ENCODE measurements at places on chromosomes 3 and 15.

GRCh38 chr3:132464066-132464465, 46.8 kb downstream of the DNAJC13 start:
- peak; percentile 43 for DNase-seq

DNA sequence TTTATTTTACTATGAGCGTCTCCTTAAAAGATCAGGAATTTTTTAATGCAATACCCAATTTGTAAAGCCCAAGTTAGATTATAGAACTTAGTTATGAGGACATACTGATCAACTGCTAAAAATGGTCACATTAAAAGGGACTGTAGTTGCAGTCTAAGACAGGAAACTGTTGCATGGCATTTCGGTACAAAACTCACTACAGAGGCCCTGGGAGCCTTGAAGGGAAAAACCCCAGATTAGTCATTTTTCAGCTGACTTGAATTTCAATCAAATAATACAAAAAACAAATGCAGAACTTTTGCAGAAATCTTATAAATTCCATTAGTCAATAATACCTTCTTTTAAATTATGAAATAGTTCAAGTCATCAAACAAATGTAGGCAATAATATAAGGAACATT, 6.9 kb upstream of the PTX3 start:
- peak; percentile 50 for DNase-seq

GRCh38 chr3:45782381-45782780, 14.0 kb downstream of the SLC6A20 start:
- DNase-seq = no peak

- DNase-seq = peak; percentile 36
Observed at GRCh38 chr3:191065181-191065805, 133.7 kb upstream of the OSTN start.

DNA sequence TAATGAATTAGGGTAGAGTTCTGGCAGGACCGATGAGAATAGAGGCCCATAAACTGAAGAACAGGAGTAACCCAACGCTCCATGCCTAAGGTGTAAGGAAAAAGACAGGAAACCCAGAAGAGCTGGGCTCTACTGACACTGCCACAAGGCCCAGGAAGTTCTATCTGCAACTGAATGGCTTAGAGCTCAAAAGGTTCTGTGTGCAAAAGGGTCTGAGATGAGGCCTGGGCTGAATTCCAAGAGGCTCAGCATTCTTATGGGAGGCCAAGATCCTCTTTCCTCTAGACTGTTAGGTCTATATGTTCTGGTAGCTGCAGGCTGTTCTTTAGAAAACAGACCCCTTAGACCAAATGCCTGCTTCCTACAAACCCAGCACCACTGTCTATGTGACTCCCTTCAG, 30.5 kb upstream of the PRSS50 start:
- no peak for DNase-seq

DNA sequence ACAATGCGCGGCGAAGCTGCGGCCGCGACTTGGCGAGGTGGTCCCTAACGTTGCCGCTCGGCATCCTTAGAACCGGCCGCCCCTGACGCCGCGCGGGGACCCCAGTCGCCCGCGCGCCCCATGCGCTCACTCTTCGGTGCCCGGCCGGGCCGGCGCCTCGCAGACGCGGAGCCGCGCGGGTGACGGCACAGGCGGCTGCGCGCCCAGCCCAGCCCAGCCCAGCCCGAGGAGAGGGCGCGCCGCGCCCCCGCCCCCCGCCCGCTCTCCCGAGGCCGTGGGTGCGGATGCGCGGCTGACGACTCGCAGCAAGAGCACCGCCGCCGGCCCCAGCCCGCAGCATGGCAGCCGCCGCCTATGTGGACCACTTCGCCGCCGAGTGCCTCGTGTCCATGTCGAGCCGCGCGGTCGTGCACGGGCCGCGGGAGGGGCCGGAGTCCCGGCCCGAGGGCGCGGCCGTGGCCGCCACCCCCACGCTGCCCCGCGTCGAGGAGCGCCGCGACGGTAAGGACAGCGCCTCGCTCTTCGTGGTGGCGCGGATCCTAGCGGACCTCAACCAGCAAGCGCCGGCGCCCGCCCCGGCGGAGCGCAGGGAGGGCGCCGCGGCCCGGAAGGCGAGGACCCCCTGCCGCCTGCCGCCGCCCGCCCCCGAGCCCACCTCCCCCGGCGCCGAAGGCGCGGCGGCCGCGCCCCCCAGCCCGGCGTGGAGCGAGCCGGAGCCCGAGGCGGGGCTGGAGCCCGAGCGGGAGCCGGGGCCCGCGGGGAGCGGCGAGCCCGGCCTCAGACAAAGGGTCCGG, 437 bp downstream of the KLF13 start:
- peak; percentile 61 for DNase-seq

DNA sequence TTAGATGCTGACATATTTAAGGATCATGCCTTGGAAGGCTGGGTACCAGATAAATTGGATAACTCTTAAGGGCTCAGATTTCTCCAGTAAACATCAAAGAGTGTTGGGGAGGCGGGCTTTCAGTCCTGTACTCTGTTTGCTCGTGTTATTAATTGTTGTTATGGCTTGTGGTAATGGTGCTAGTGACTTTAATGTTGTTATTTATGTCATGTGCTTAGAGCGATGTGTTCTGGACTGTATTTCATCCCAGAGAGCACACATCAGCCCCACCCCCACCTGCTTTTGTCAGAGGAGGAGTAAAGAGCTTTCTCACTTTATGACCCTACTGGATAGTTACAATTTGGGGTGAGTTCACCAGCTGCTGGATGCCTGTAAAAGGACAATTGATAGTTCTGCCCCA, 386.3 kb downstream of the EPHB1 start:
- DNase-seq = no peak

DNA sequence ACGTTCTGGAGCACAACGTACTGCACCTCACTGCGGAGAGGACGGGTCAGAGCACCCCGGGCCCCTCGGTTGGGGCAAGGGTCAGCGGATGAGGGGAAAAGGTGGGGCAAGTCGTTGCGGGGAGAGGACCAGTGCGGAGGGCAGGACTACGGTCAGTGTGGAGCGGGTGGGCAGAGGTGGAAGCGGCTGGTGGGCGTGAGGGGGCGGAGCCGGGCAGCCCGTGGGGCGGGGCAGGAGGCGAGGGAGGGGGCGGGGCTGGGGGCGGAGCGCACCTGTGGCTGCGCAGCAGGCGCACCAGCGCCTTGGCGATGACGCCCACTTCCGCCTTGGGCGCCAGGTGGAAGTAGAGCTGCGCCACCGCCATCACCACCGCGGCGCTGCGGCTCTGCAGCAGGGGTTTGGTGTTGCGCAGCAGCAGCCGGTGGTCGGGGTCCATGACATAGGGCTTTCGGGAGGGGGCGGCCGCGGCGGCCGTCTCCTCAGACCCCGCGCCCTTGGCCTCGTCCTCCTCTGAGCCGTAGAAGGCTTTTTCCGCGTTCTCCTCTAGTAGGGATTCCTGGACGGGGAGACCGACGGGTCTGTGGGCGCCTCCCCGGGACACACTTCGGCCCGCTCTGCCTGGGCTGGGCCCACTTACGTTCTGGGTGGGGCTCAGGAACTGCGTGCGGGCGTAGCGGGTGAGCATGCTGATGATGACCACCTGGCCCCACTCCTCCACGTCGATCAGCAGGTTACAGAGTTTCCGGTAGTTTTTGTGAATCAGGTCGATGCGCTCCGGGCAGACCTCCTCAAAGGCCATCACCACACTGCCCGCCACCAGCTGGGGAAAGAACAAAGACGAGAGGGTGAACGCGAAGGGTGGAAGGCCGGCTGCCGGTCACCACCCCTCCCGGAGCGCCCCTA, 29.2 kb downstream of the AP3B2 start:
- DNase-seq = no peak

- no peak for DNase-seq
Observed at GRCh38 chr3:49316696-49317457, 23.0 kb downstream of the USP4 start.

DNA sequence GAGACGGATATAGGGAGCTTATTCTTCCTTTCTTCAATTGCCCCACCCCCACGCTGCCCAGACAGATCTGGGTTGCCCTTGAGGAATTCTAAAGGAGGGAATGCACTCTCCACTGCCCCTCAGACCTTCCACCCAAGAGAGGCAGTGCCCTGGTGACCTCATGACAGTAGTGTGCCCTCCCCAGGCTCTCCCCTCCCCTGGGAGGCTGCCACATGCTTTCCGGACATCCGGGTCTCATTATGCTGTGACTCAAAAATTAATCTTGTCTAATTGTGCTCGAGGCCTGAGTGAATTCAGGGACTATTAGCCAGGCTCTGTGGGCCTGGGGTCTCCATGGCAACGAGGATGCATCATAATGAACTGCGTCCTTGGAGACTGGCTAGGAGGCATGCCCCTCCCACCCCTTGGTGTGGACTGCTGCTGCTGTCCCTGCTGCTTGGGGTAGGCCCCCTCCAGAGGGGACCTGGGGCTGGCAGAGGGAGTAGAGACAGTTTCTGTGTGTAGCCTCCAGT, 20.8 kb downstream of the CORO2B start:
- peak; percentile 72 for DNase-seq

- DNase-seq = peak; percentile 14
Observed at GRCh38 chr3:112132975-112133448, at the start of gene GCSAM. TSS of gene GCSAM (minus strand) at chr3:112133248. CDS start at chr3:112133120, 128 bp downstream.

GRCh38 chr3:138694287-138695007, 85.9 kb downstream of the FAIM start:
- peak; percentile 91 for DNase-seq

DNA sequence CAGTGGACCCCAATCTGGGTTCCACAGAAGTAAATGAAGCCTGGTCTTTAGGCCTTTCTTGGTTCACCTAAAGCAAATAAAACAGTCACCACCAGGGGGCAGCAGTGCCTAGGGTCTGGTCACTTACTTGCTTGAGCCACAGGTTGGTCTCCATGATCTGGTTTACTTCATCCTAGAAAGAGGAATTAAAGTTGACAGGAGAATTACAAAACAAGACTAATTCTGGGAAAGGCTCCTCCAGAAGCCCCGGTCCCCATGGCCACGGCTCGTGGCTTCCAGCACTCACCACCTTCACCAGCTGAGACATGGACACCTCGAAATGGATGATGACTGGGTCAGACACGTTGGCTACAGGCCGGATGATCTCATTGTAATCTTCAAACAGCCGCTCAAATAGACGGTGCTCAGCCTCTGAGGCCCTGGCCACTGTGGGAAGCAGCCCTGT, 2.3 kb downstream of the CHRNA3 start:
- peak; percentile 92 for DNase-seq

DNA sequence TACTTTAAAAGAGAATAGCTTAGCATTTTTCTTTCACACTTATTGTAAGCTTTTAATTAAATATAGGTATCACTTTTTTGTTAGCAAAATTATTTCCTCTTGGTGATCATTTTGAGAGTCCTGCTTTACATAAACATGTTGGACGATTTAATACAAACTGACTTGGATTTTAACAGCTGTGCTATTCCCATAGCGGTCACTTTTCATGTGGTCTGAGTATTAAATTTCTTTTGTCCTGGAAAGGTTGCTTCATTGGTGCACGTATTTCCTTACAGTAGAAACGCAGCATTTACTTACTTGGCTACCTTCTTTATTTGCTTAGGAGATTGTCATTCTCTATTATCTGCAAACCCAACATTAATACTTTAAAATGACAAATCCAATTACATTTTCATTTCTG, 109.4 kb downstream of the ATG7 start:
- no peak for DNase-seq

DNA sequence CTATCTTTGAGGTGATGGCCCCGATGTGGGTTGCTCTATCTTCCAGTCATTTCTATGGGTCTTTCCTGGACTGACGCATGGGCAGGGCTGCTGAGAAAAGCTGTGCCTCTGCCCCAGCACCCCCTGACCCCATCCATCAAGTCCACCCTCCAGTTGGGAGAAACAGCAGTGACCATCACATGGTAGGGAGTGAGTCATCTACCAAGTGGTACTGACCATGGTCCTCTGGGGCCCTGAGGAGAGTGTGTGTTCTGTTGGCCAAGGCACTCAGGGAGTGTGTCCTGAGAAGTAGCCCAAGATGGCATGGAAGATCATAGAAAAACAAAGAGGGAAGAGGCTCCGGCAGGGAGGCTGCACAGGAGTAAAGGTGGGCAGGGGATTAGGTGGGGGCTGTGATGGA, 1.6 kb upstream of the DNAH1 start:
- peak; percentile 32 for DNase-seq

DNA sequence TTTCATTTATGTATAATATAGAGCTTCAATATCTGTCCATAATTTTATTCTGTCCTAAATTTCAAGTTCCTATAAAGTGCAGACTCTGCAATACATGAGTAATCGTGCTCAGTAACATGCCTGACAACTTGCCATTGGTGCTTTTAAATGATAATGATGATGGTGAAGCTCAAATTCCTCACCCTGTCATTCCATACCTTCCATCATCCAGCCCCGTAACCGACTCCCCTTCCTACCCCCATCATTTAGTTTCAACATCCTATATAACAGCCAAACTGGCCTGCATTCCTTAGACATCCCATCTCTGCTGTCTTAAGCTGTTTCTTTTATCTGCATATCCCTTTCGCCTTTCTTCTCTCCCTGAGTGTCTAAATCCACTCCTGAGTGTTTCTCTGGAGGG, 67.2 kb upstream of the DLG1 start:
- no peak for DNase-seq

DNA sequence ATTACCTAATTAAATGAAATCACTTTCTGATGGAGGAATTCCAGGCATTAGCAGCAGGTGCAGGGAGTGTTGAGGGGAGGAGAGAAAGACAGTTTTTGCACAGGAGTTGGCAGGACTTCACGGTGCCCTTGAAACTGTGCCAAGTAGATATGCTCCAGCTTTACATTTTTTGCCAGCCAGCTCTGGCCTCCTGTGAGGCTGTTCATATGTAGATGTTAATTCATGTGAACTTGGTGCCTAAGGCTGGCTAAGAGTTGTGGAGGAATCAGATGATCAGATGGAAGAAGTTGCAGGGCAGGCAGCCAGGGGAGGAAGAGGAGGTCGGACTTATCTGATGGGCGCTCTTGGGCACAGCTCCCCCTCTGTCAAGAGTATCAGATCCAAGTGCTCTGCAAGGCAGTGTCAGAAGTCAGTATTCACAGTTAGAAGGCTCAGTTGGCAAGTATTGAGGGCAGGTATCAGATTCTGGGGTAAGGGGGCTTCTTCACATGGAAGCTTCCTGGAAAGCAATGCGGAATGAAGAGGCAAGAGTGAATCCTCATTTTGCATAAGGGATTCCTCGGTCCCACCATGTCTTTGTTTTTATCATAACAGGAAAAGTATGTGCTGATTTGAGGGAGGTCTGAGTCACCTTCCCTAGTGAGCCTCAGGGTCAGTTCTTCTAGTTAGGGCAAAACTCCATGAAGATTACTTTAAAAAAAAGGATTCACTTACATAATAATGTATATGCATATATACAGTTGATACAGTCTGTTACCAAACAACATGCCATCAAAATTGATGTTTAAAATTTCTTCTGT, 172.6 kb upstream of the UMPS start:
- peak; percentile 60 for DNase-seq

Data from cardiac fibroblast (primary cell).